ENCODE measurements at places on chromosomes 5 and 9.

GRCh38 chr5:99191206-99191745, 262.5 kb upstream of the CHD1 start:
- DNase-seq: no peak

- no peak for DNase-seq
Measured at GRCh38 chr9:18869725-18870124, 163.3 kb downstream of the SAXO1 start.

GRCh38 chr5:76099286-76099702, 16.1 kb downstream of the SV2C start:
- no peak for DNase-seq

DNA sequence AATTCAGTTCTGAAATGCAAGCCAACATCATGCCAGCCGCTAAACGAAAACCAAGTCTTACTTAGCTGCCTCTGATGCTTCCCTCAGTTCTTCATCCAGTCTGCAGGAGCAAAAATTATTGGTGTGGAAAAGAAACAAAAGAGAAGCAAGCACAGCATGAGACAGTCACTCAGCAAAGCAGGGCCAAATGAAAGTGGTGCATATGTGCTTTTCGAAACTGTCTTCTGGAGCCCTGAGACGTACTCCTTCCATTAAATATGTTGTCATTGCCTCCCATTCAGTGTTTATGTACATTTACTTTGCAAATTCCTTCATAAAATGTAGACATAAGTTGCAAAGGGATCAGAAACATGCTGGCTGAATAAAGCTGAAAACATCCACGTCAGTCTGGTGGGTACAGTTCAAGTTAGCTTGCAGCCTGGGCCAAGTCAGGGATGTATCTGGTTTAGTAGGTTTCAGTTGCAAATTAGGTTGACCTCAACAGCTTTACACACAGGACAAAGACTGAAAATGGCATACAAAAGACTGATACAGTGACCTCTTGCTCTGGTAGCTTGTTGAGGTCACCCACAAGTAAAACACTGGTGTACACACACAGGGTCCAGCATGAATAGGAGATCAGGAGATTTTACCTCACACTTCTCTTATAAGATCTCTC, 139.7 kb upstream of the PCA3 start:
- DNase-seq: no peak

DNA sequence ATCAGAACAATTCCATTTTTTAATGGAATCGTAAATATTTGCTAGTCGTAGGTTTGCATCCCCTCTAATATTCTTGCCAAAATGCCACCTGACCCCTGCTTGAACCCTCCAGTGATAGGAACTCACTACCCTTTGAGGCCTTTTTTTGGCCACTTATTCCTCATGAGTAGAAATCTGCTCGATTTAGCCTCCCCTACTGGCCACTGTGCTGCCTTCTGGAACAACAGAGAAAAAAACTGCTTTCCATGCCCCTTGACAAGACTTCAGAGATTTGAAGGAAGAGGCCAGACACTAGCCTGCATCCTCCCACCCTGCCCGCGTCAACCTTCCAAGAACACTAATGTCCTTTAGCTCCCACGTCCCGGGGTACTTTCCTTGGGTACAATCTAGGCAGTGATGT, 4.1 kb downstream of the CCDC69 start:
- no peak for DNase-seq

DNA sequence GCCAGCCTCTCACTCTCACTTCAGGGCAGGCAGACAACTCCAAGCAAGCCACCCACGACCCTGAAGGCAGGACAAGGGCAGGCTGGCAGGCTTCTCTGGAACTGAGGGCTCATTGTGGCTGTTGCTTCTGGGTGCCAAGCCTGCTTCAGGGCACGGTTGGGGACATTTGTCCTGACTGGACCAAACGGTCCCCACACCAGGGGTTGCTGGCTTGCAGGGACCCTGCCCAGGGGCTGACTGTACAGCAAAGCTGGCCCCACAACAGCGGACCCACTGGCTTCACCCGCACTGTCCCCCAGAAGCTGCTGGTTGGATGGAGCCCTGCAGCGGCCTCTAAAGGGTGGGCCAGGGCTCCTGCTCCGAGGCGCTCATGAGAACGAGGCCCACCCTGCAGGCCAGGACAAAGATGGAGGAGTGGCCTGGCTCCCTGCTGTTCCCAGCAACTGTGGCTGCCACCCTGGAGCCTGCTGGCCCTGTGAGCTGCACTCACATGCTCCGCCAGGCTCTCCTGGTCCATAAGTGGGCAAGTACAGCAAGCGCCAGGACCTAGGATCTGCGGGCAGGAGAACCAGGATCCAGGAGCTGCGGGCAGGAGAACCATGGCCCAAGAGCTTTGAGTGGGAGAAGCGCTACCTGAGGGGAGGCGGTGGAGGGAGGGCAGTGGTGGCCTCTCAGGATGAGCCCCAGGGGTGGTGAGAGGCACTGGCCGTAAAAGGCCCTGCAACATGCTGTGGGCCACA, 34.4 kb upstream of the NSMF start:
- DNase-seq: no peak

DNA sequence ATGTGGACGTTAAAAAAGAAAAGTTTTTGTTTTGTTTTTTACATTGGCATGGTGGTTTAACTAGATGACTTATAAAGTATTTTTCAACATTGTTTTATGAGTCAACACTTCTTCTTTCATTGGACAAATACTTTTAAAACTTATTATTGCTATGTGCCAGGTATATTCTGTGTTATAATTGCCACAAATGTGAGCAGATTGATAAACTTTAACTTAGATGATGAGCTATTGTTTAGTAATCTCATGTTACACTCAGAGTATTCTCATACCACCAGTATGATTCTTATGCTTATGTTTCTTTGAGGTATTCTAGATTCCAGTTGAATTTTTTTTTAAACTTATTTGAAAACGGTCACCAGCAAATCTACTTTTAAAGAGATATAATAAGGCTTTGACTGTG, 60.3 kb downstream of the RASA1 start:
- no peak for DNase-seq

DNA sequence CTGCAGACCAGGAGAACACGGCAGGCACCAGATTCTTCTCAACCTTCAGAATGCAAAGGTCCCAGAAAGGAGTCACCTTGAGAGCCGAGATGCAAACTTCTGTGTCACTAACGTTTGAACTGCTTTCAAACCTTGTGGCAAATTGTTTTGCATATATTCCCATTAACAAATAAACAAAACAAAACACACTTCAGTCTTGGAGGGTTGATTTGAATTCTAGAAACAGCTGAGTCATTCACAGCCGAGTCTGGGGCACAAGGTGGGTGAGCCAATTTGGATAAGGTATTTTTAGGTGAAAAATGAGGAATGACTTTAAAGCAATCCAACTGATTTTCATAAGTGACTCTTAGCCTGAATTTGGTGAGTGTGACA, 38.8 kb upstream of the ANKRD33B start:
- no peak for DNase-seq

- DNase-seq: no peak
Measured at GRCh38 chr5:164498438-164498837, 993.0 kb downstream of the MAT2B start.

DNA sequence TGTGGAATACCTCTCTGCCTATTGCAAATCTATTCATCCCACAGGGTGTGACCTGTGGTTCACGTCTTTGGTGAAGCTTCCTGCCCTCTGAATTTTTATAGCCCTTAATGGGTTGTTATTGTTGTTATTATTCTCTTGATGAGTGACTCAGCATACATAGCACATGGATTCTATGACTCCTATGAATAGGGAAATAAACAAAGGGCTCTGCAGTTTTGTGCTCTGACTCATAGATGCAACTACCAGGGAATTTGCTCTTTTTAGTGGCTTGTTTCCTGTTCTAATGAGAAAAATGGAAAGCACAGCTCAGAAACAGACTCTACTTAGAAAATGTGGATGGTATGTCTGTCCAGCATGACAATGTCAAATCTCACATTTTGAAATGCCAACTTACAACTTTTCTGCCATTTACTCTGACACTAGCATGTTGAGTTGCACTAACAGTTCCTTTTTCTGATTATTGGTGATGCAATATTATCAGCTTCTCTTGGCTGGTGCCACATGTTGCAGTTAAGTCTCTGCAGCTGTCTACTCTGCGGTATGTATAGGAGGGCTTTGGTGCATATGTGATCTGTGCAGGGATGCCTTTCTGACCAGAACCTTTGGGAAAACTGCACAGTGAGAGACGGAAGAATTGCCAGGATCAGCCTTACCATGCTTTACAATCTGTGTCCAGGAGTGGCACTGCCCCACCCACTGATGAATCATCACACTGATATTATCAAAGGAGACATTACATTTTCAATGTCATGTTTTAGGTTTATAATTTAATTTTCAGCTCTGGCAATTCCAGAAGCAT, 996.4 kb upstream of the WWC1 start:
- DNase-seq: no peak

DNA sequence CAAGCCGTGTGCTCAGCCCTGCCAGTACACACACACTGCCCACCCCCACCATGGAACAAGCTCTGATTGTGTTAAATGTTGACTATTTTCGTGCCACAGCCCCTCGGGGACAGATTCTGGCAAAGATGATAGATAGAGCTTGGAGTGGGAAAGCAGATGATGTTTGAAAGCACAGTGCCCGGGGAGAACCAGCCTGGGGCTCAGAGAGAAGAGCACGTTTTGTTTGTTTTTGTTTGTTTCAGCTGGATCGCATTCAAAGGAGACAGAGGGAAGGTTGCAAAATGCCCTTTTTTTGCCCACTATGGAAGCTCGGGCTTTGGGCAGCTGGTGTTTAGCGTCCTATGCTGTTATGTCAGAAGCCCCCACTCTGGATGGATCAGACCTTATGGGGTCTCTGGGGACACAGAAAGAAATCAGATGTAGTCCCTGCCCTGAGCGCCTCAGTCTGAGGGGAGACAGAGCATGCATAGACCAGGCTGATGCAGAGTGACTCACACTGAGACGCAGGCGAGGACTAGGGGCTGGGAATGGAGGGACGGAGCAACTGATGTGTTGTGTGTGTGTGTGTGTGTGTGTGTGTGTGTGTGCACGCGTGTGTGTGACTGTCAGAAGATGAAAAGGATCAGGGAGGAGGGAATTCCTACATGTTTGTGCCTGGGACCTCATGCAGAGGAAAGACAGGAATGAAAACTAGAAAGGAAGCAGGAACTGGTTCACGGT, 229.7 kb downstream of the MELK start:
- DNase-seq: no peak

DNA sequence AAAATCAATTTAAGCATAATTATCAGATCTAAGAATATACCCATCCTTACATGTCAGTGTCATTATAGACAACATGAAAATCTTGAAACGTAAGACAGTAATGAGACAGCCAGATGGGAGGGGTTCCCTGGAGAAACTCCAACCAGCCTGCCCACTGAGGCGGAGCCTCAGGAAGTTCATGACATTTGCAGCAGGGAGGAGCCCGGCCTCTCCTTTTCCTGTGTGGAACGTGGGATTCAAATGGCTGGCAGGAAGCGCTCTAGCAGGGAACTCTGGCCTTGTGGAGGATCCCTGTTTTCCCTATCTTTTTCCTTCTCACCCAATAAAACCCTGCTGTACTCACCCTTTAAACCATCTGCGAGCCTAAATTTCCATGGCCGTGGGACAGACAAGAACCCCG, 176.6 kb upstream of the KCNN2 start:
- no peak for DNase-seq

GRCh38 chr5:75138689-75139088, 86.3 kb upstream of the GCNT4 start:
- no peak for DNase-seq

DNA sequence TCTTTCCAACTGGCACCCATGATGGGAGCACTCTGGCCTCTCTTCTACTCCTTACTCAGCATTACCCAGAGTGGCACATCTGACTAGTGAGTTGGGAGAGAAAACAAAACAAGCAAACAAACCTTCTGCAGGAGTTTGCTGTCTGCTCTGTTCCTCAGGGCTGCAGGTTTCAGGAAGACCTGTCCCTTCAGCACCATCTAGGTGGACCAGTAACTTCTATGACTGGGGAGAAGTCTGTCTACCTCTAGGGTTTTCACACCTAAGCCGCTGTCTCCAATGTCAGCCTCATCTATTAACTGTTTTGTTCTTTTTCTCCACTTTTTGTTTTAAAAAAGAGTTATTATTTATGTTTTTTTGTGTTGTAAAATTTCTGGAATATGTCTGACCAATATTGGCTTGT, 58.7 kb downstream of the RAB3C start:
- DNase-seq: no peak

DNA sequence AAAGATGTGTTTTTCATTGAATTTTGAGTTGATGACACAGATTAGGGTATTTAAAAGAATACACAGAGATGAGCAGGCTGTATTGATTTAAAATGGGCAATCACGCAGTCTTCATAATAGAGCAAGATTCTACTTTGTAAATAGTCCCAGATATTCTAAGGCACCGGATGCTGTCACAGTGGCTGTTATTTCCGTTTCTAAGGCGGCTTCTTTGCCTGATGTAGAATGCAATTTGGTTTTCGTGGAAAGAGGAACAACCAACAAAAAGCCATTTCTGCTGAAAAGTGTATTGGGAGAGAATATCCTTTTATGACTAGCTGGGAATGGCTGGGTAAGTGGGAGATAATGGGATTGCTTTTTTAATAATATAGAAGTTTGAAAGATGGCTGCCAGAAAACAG, 17.5 kb downstream of the PRKACG start:
- no peak for DNase-seq

DNA sequence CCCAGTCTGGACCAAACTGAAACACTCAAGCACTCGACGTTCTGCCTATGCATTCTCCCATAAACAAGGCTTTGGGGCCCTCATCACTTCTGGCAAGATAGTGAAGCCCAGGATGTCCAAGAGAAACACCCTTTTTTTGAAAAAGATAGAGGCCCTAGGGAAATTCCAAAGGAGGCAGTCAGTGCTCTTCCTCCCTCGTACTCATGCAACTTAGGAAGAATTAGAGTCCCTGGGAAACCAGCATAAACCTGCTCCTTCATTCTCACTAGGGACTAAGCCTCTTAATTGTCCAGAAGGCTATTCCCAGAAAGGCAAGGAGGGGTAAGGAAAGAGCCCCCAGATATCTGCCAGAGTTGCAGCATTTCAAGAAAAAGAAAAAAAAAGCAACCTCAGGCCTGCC, 7.8 kb upstream of the RUSC2 start:
- no peak for DNase-seq

GRCh38 chr9:37710046-37710445, 43.6 kb upstream of the TRMT10B start:
- no peak for DNase-seq

DNA sequence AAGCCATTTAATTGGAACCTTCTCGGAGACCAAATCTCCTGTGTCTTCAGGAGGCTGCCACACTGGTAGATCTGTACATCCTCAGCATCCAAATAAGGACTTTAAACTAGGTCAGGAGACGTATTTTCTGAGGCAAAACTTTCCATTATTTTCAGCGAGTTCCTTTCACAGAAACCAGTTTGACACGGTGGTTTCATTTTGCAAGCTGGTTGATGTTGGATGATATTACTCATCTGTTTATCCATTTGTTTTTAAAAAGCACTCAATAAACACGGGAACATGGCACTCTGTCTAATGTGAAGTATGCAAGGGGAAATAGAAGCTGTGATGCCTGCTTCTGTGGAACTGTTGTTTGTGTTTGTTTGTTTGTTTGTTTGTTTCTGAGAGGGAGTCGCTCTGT, 199.6 kb downstream of the ERCC6L2 start:
- no peak for DNase-seq

GRCh38 chr5:173671121-173671949, 54.9 kb upstream of the BOD1 start:
- DNase-seq: no peak

All from stimulated activated CD4-positive, alpha-beta T cell treated with anti-CD3 and anti-CD28 coated beads, TNF-alpha, amount 100 ng/mL, for 4 hours (primary cell).